Left colon (tissue), 2 donors: ENCODE measurements at places on chromosomes 4 and X.

- no peak for DNase-seq
Observed at GRCh38 chrX:70129816-70130215, 3.4 kb upstream of the IGBP1 start.

GRCh38 chr4:1928356-1929239, 57.4 kb downstream of the NSD2 start:
- no peak for DNase-seq

DNA sequence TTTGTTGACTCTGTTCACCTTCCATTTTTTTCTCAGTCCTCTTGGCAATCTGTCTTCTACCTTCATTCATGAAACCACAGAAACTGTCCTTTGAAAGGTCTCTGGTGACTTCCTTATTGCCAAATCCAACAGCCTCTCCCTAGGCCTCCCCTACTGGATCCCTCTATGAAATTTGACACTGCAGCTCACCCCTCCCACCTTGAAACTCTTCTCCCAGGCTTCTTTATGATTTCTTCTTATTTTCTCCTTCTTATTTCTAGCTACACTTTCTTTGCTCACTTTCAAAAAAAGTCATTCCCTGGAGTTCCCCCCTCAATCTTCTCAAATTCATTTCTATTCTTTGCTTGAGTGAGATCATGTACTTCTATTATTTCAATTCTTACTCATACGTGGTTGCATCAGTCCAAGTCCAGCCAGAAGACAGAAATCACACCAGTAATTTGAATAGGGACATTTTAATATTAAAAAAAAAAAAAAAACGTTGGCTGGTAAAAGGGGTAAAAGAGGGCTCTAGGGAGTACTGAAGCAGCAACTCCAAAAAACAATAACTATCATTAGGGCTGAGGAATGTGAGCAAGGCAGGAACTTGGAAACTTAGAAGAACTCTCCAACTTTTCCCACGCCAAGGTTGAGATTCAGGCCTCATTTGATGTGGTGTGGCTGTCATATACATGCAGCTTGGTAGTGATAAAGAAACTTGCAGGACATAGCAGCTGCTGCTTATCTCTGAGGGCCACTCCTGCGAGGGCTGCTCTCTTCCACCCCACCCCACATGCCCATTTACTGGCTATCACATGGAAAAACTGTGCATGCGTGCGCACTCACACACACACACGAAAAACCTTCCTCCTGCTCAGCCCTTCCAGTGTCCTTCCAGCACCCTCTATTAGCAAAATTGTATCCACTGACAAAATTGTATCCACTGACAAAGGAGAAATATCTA, 169.8 kb upstream of the GALNT7 start:
- DNase-seq, result no peak

- no peak for DNase-seq
Observed at GRCh38 chr4:30208731-30209435, 511.3 kb upstream of the PCDH7 start.

DNA sequence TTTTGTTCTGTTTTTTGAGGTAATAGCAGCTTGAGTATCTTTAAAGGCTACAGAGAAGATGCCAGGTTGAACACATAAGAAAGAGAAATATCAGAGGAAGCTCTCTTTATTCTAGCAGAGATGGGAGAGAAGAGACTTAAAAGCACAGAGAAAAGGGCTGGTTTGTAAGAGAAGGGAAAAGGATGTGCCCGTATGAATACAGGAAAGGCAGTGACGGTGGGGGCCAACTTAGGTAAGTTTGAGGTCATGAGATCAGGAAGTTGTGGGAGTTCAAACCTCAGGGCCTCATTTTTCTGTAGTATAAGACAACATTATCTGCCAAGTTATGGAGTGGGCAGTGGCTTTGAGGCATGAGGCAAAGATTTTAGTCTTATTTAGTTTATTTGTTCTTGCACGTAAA, 121.3 kb upstream of the S100G start:
- no peak for DNase-seq

DNA sequence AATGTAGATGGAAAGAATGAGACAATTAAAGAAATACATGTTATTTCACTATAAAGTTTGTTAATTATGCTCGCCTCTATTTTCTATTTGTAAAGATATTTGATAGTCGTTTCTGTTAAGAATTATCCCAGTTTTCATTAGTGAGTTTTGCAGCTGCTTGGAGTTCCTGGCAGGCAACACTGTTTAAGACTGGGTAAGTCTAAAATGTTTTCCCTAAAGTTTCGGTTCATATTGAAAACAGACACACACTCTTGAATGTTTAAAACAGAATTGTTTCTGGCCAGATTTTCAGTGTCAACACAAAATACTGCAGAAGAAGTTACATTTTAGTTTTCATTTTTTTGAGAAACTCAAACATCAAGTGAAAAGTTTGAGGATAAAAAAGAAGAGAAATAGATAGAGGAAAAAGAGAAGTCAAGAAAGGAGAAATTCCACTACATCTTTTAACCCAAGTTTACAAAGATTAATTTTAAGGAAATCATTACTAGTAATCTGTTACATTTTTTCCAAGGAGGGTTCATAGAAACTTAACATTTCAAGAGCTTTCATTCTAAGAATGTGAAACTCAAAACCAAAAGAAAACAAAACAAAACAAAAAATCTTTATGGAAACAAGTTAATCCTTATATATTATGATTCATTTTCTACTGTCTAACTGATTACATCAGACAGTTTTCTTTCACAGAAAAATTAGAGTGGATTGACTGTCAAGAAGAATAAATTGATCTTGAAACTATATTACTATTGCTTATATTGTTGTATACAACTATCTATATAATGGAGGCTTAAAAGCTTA, 305.5 kb downstream of the FAT4 start:
- no peak for DNase-seq

GRCh38 chr4:1234811-1235292, 14.1 kb downstream of the CTBP1 start:
- no peak for DNase-seq

DNA sequence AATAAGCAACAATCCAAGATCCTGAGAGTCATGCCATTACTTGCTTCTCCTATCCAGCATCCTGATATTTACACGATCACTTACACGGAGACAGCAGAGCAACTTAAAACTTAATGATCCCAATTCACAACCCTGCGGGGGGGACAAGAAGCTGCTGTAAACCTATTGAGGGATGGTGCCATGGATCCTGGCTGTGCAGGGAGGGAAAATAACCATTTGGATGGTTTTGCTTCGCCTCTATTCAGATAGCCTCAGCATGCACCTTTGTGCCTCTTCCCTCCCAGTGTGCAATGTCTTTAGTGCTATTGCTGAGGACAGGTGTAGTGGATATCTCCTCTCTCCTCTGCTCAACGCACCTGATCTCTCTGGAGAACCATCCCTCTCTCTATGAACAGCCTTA, 89.7 kb upstream of the PPARGC1A start:
- DNase-seq, result no peak

- no peak for DNase-seq
Observed at GRCh38 chr4:12703036-12703435, 781.1 kb downstream of the RAB28 start.

DNA sequence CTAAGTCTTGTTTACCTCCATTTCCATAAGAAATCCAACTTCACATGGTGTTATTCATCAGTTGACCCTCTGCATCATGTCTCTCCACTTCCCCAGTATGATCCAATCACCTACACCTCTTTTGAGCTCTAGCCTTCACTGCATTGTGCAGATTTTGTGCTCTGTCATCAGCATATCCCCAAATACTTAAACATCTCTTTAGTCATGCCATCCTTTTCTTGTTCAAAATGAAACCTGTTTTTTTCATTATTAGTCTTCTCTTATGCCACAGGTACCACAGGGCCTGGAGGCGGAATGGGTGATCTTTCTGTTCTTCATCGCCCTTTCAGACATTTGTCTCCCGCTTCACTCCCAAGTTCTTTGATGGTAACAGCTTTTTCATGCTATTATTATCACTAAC, 382.7 kb upstream of the GALNTL6 start:
- no peak for DNase-seq

- no peak for DNase-seq
Observed at GRCh38 chrX:120016068-120016441, 61.4 kb downstream of the RHOXF2B start.

DNA sequence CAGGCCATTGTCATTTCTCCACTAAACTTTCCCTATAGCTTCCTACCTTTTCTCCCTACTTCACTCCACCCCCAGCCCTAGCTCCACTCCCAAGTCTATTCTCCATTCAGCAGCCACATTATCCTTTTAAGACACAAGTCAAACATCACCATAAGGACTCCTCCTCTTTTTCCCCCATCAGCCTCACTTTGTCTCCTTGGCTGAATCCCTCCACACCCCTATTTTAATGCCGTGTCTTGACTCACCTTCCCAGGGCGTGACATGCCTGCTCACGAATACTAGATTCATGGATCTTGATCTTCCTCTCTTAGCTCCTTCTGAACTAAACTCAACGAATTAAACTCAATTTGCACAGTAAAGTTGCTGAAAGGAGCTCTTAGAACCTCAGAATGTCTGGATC, 281.9 kb downstream of the PTTG2 start:
- no peak for DNase-seq

- DNase-seq, result peak; percentile 92
Observed at GRCh38 chrX:107673933-107674479, 45.7 kb downstream of the PRPS1 start.

GRCh38 chr4:140595065-140595464, 26.3 kb upstream of the UCP1 start:
- no peak for DNase-seq

DNA sequence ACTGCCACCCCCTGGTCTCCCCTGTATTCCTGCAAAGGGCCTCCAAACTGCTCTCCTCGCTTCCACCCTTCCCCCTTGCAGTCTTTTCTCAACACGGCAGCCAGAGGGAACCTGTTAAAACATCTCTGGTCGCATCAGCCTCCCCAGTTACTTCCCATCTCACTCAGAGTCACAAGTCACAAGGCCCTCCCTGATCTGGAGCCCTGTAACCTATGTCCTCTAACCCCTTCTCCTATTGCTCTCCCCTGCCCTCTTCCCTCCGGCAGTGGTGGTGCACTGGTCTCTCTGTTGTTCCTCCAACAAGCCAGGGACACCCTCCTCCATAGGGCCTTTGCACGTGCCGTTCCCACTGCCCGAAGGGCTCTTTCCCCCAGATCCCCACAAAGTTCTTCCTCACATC, 73.2 kb downstream of the SH3KBP1 start:
- no peak for DNase-seq

GRCh38 chrX:68827256-68827655, 1.6 kb upstream of the EFNB1 start:
- DNase-seq, result no peak

DNA sequence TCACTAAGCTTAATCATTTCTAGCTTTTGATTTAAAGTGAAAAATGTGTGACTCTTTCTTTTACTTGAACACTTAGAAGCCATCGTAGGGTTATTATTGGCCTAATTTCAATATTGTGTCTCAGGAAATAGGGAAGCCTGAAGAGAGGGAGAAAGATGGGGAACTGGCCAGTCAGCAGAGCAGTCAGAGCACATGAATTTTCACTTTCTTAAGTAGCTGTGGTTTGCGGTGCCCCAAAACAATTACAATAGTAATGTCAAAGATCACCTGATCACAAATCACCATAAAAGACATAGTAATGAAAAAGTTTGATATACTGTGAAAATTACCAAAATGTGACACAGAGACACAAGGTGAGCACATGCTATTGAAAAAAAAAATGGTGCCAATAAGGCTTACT, 45.5 kb downstream of the CENPC start:
- no peak for DNase-seq

- no peak for DNase-seq
Observed at GRCh38 chrX:15200871-15201270, 69.0 kb downstream of the ASB9 start.

GRCh38 chrX:129798888-129799287, 19.1 kb downstream of the SASH3 start:
- no peak for DNase-seq

DNA sequence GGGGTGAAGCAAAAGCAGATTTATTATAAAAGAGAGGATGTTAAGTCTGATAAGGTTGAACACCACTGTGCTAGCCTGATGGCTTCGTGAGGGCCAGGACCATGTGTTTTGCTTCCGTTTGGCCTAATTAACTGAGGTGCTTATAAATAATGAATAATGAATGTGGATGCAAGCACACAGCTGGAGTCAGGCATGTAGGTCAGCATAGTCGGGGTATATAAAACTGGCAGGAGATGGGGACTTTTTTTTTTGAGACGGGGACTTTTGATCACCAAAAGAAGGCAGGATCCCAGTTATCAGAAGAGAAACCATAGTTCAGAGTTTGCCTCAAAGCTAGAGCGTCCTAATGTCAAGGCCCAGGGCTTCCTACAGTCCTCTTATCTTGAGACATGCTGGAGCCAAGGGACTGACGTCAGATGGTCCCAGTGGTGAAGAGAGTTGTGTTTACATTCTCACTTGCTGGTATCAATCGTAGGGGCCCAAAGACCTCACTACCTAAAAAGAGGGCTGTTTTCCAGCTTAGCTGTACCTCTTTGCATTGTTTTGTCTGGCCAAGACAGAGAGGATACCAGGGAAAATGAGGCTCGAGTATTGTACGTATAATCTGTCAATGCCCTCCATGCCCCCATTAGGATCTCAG, 50.4 kb downstream of the RTL9 start:
- DNase-seq, result no peak

DNA sequence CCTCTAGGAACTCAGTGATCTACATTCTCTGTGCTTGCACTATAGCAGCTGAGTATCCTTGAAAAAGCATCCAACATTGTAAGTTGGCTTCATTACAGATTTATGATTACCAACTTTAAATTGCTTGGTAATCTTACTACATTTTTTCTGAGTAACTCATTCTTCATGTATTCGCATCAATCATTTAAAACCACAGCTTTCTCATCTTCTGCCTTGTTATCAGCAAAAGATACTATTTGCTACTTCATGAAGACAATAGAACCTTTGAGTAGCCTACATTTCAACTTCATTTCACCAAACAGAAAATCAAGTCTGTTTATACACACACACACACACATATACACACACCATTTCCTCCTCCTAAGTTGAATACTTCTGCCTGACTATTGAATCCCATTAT, 6.2 kb upstream of the DCAF8L2 start:
- DNase-seq, result no peak

- no peak for DNase-seq
Observed at GRCh38 chr4:74822603-74823002, 28.3 kb upstream of the BTC start.

DNA sequence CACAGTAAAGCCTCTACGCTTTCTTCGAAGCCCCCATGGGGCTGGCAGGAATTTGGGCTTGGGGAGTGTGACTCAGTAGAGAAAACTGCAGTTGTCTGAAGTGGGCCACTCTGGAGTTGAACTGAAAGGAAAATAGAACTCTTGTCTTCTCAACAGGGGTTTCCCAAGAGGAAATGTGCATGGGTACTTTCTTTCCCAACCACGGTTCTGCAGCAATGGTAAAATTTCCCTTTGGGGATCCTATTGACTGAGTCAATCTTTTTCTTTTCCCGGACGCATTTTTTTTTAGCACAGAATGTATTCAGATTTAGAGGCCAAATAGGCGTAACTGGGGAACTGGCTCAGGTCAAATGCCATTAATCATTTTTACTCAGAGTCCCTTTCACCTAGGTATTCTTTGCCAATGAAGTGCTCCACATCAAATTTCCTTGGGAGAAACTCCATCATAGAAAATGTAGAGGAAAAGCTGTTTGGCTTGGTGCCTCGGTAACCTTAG, 269.3 kb downstream of the STIM2 start:
- DNase-seq, result no peak

- DNase-seq, result no peak
Observed at GRCh38 chrX:150536455-150537116, 31.8 kb upstream of the MTM1 start.
